ENCODE measurements at places on chromosomes 7 and 10. TPM values are rescaled to one million over a fixed set of nuclear protein-coding genes. Genes with fewer than 3 reads are reported as not detected.
A peak's percentile ranks its signal among the peaks of the same experiment; 100 is the strongest.

DNA sequence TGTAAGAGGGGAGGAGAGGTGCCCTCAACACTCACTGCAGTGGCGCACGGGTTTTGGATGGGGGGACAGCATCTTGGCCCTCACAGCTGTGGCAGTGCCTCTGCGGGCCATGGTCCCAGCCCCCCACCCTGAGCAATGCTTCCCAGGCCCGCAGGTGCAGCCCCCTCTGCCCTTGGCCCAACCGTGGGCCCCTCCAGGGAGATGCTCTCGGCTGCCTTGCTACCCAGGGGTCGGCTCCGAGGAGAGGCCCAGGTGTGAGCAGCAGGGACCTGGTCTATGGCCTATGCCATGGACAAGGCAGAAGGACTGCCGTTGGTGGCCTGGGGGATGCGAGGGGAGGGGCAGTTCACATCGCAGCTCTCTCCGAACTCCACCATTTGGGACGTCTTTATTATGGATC is 159.2 kb downstream of the RNF216 start:
- no peak for ATAC-seq

- peak; percentile 84 for ATAC-seq
Observed at GRCh38 chr7:33807779-33808482, 97.4 kb upstream of the BMPER start.

- ATAC-seq: peak; percentile 52
Observed at GRCh38 chr10:97724341-97724941, 10.9 kb downstream of the MARVELD1 start.

GRCh38 chr10:85105614-85106255 is 777.3 kb downstream of the CCSER2 start:
- no peak for ATAC-seq

DNA sequence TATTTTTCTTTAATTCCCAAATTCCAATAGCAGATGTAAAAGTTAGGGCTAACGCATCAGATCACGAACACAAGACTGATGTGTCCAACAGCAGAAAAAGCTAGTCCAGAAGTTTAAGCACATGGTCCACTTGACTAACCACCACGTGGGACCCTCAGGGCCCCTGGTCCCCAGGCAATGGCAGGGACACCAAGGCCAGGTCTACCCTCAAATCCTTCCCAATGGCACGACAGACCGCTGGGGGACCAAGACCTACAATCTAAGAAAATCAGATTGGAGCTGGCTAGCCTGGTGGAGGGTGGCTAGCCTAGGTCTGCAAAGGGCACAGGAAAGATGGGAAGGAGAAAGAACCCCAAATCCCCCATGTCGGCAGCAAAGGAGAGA is 1.5 kb downstream of the GIGYF1 start:
- ATAC-seq: no peak

- peak; percentile 87 for ATAC-seq
Observed at GRCh38 chr10:63629363-63630084, 108.3 kb downstream of the REEP3 start.

DNA sequence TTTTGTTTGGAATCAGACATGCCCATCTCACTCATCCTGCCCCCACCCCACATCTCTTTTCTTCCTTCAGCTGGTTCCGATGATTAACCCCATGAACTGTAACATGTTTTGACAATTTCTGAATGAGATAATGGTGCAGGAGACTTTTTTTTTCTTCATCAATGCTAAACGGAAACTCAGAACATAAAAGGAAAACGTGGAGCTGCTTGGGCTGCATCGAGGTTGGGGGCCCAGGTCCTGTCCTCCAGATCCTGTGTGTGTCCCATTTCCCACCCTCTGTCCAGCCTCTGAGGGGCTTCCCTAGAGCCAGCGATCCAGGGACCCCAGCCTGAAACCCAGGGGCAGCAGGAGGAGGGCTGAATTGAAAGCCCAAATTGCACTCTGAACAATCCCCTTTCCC is 263.8 kb upstream of the GRB10 start:
- no peak for ATAC-seq

DNA sequence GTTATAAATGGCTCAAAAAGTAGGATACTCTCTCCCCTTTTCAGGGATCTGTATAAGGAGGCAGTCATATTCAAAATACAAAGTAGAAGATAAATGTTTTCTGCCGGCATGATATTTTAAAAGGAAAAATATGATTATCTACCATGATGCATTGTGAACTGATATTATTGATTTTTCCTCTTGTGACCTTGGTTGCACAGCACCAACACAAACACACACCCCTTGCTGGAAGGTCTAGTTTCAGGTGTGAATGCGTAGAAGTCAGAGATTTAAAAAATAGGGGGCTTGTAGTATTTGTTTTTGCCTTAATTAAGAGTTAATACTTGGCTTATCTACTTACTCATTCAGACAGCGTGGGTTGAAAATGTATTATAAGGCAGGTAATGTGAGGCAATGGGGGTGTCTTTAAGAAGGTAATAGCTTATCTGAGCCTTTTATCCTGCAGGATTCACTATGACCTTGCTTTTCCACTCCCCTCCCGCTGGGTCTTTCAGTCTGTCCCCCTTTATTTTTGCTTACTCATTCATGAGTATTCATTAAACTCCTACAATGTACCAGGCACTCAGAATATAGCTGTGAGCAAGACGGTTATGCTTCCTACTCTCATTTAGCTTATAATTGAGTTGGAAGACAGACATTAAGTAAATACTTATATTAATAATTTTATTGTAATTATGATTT is 390.6 kb downstream of the SDK1 start:
- ATAC-seq: no peak

DNA sequence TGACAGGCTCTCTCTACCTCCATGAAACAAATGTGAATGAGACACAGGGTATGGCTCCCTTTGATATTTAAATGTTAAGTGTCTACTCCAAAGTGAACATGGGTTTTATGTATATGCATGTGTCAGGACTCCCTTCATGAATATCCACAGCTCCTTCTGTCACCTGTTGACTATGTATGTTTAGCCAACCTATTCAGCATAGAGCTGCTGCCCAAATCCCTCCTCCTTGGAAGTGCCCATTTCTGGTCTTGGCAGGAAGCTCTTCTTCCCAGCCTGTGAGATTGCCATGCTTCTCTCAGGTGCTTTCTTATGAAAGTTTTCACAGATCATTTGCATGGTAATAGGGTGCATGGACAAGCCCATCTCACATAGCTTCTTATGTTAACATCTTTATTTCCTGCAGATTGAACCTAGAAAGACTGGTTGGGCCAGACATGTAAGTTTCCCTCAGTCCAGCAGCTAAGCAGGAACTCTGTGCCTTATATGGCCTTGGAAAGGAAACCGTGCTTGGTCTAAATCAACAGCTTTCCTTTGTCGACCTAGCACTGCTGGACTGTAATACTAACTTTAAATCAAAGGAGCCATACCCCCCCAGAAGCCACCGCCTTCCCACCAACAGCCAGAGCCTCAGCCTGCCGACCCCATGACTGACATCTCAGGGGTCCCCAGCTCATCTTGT is 288.9 kb downstream of the ADARB2 start:
- peak; percentile 91 for ATAC-seq

GRCh38 chr7:114130866-114131265 is 212.1 kb upstream of the PPP1R3A start:
- no peak for ATAC-seq

DNA sequence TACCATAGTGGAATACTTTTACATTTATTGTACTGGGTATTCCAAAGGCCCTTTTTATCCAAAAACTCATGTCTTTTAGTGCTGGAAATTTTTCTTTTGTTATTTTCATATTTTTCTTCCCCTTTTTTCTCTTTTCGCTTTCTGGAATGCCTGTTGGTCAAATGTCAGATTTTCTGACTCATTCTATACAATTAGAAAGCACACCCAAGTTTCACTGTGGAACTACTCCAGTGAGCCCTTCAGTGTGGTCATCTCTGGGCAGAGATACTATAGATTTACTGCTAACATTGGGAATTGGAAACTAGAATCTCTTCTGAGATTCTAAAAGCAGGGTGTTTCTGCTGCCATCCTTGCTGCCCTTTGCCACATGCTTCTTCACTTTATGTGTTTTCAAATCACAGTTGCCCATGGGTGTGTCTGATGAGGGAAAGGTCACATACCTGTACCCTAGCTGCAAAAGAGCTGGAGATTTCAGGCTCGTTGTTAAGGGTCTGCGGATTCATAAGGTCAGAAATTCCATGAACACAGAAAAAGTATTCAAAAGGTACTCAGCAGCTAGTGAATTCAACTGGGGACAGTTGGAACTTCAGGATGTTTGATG is 5.6 kb upstream of the WASL start:
- ATAC-seq: no peak

The TDRD1 gene
- total RNA-seq: not detected

The ANXA8L1 gene
- 193 TPM for total RNA-seq

The AKR1E2 gene
- 1.3 TPM for total RNA-seq

The BMI1 gene
- total RNA-seq: 13.0 TPM

The GRID1 gene
- 0.68 TPM for total RNA-seq

The HOXA2 gene
- total RNA-seq: 1.1 TPM

The PTN gene
- 28.6 TPM for total RNA-seq

The WIPF3 gene
- total RNA-seq: 1.2 TPM

Data from esophagus mucosa (tissue), 1 donor.